ENCODE measurements at places on chromosomes 4 and X.

DNA sequence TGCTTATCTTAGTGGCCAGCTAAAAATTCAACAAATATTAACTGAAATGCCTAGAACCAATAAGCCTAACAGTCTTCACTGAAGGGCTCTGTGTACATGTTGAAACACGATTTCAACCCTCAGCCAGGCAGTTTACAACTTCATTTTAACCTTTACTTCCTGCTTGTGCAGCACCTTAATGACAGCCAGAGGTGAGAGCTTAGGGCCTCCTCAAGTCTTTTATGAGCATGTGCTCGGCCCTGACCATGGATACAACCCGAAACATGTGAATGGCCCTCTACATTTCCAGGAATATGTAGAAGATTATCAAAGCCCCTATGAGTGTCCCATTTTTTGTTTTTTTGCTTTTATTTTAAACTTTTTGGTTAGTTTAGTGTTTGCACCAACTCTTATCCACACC lies 88.3 kb downstream of the MSN start:
- no peak for DNase-seq

DNA sequence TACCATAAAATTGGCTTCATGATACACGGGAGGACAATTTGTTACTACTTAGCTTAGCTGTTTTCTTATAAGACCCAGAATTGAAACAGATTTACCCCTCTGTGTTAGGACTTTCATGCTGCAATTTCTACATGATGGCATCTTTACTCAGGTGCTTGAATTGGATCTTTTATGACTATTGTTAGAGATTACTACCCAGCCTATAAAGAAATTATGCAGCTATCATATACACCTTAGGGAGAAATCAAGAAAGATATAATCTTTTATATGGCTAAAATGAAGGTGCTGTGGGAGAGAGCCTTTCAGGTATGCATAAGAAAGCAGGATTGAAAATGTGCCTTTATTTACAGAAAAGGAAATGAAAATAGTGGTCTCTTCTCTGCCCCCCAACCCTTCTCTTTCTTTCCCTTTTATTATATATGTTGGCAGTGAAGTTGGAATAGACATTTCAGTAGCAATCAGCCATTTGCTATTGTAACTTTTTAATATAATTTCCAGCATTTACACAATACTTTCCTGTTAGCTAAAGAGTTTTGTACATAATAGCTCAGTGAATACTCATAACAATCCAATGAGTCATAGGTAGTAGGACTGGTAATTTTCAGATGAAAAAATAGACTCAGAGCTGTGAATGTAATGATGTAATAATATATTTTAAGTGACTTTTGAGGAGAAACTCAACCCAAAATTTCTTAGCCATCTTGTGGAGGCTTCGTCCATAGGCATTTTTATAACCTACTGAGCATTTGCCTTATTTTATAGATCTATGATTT lies 311.8 kb downstream of the ADGRL3 start:
- DNase-seq: peak; percentile 44

GRCh38 chr4:54165438-54165837 lies 63.7 kb upstream of the PDGFRA start:
- DNase-seq: peak; percentile 85

DNA sequence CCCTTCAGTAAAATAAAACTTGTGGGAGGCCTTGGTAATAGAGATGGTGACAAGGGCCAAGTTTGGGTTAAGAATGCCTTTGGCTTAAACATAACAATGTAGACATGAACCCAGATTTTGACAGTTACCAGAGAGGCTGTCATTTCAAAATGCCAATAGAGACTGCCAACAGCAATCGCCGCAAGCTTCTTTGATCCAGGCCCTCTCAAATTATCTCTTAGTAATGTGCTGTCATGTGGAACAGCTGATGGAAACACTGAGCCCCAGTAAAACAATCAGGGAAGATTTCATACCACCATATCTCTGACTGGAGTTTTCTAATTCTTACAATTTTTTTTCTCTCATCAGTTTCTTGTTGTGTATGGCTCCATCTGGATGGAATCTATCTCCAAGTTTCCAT lies 80.5 kb downstream of the ZNF330 start:
- no peak for DNase-seq

DNA sequence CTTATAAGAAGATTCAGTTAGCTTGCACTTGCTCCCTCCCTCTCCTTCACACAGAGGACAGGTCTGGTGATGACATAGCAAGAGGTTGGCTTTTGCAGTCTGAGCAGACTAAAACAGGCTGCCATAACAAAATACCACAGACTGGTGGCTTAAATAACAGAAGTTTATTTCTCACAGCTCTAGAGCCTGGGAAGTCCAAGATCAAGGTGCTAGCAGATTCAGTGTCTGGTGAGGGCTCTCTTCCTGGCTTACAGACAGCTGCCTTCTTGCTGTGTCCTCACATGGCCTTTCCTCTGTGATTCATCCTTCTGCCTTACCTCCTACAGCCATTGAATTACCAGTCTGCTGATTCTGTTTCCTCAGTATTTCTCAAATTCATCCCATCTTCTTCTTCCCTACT lies 13.1 kb downstream of the RP2 start:
- DNase-seq: no peak

DNA sequence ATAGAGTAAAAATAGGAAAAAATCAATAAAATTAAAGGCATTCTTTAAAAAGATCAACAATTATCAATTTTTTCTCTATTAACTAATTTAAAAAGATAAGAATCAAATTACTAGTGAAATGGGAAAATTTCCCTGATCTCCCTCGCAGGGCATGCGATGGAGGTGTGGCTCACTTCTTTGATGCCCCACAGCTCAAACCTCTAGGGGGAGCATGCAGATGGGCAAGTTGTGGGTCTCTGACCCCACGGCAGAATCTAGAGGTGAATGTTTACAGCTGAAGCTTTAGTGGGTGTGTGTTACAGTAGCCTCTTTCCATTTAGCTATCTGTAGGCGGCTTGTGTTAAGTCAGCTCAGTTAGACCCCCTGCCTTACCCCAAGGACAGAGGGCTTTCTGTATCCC lies 1348.8 kb downstream of the PCDH18 start:
- no peak for DNase-seq

- DNase-seq: no peak
Observed at GRCh38 chrX:135395064-135395463, 26.7 kb upstream of the SMIM10L2A start.

DNA sequence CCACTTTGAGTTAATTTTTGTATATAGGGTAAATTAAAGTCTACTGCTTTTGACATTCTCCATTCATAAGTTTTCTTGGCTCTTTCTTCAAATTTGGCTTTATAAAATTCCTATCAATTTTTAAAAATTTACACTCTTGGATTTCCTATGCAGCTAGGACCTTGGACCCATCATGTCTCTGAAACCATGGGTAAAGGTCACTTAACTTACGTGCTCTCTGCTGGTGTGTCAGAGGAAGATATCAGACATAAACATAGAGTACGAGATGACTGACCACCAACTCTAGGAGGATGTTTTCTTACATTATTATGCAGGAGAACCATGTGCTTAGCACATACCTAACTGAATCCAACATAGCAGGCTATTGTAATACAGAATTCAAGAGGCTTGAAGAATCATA lies 62.5 kb upstream of the C1GALT1C1 start:
- no peak for DNase-seq

GRCh38 chr4:183445097-183445428 lies 627 bp downstream of the CDKN2AIP start:
- no peak for DNase-seq

- DNase-seq: no peak
Observed at GRCh38 chrX:149569770-149570169, 17.5 kb downstream of the MAGEA9B start.

DNA sequence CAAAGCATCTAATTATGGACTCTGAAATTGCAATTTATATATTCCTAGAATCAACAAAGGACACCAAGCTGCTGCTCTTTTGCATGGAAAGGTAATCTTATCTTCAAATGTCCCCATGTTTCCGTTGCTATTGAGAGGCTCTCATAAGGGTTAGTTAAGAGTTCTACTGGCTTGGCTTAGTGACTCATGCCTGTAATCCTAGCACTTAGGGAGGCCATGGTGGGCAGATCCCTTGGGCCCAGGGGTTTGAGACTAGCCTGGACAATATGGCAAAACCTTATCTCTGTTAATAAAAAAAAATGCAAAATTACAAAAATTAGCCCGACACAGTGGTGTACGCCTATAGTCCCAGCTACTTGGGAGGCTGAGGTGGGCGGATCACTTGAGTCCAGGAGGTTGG lies 93.4 kb upstream of the RAPGEF2 start:
- no peak for DNase-seq

- no peak for DNase-seq
Observed at GRCh38 chr4:82469791-82470345, 39.5 kb downstream of the ENOPH1 start.

- no peak for DNase-seq
Observed at GRCh38 chr4:110793381-110793801, 170.5 kb upstream of the PITX2 start.

DNA sequence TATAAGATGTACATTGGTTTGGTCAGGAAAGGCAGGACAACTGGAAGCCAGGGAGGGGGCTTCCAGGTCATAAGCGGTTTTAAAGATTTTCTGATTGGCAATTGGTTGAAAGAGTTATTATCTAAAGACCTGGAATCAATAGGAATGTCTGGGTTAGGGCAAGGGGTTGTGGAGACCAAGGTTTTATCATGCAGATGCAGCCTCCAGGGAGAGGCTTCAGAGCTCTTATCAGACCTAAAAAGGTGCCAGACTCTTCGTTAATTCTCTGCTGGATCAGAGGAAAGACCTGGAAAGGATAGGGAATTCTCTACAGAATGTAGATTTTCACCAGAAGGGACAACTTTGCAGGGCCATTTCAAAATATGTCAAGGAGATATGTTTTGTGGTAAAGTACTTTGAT lies 62.8 kb downstream of the BEX3 start:
- no peak for DNase-seq

DNA sequence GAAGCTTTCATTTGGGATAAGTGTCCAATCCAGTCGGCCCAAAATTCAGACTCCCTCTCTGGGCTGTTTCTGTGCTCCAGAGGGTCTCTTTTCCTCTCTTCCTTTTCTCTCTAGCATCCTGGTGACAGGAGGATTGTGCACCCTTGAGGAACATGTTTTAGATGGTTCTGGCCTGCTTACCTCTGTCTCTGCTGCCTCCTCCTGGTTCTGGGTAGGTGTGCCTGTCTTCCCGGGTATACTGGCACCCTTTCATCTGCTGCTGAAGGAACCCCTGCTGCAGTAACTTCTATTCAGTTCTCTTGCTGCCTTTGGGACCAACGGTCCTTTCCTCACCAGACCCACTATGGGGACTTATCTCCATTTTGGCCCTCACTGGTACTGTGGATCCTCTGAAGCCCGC lies 53.2 kb downstream of the HMGB2 start:
- DNase-seq: no peak

GRCh38 chrX:68945603-68946228 lies 116.9 kb downstream of the EFNB1 start:
- no peak for DNase-seq

DNA sequence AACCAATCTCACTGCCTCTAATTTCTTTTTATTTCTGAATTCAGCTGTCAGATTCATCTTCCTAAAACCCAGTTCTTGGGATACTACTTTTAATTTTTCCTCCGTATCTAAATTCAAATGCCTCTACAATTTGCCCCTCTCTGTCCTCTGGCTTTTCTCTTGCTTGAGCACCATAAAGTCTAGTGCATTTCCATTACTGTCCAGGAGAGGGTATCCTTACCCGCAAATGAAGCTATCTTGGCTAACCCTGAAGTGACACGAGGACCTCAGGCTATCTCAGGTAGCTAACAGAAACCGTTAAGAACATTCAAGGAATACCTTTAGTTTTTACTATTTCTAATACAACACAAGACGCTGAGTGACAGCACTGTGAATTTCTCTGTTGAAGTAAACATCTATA lies 49.4 kb upstream of the PRR32 start:
- DNase-seq: peak; percentile 4

DNA sequence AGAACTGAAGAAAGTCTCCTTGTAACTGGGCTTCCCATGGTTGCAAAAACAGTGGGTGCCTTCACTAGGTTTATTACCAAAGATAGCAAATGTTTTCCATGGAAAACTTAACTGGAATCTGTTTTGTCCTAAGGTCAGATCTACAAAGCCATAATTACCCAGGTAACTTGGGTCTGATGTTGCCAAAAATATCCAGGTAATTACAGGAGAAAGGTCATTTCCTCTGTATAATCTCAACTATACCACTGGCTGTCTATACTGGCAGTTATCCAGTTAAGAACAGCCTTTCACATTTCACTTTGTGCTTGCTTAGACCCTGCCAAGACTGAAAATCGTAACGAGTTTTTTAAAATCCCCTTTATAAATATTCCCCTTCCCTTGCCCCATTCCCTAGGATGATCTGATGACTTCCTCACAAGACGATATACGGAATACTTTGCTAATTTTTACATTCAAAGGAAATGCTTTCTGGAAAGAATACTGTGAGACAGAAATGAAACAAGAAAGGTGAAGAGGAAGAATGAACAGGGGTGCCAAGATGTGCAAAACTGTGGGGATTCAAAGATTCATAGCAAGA lies 105.5 kb downstream of the MAML3 start:
- DNase-seq: no peak

DNA sequence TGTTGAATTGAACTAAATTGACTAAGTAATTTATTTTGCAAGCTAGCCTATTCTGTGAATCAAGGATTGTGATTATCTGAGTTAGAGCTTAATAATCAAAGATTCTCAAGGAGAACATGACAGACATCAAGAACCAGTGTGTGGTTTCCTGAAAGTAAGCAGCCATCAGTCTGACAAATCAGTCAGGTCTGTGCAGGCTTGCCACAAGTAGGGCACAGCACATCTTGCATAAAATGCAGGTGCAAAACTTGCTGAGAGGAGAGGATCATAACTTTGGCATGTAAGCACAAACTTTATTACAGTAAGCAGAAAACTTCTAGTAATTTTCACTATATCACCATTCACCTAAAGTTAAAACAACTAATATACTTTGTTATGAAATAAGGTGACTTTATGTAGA lies 22.5 kb downstream of the FAM241A start:
- no peak for DNase-seq

DNA sequence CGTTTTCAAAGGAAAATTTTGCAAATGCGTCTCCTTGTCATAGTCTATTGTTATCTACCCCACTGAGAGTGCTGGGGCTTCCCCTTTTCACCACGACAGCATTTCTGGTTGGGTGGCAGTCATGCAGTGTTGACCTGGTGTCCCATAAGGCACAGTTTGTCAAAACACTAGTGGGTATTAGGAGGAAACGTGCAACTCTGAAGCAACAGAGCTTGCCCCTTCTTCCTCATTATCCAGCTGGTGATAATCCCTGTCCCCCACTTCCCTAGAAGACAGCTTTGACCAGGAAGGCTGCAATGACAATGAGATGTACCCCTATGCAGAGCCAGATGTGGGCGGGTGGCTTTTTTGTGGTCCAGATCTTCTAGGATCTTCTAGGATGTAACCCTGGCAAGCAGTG lies 1.8 kb downstream of the TBC1D1 start:
- DNase-seq: no peak

Measured in urothelium cell line (cell line).